WTC11 (cell line): ENCODE measurements at places on chromosomes 11 and 22. TPM values are rescaled to one million over a fixed set of nuclear protein-coding genes. Genes with fewer than 3 reads are reported as not detected.

GRCh38 chr11:61138935-61139334 is 22.3 kb downstream of the VPS37C start:
- no peak for DNase-seq

DNA sequence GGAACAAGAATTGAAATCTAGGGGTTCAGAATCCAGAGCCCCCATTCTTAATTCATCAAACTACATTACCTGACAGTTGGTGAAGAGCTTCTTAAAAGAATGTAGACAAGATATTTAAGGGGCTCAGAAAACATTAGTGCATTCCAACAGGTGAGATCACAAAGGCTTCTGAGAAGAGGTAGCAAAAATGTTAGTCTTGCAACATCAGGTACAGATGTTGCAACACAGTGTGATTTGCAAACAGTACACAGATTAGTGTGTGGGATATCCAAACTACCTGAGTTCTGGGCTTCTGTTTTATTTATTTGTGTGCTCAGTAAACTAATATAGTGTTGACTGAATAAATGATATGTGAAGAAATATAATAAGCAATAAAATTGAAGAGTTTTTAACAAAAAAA is 11.8 kb downstream of the CASP4 start:
- DNase-seq = no peak

DNA sequence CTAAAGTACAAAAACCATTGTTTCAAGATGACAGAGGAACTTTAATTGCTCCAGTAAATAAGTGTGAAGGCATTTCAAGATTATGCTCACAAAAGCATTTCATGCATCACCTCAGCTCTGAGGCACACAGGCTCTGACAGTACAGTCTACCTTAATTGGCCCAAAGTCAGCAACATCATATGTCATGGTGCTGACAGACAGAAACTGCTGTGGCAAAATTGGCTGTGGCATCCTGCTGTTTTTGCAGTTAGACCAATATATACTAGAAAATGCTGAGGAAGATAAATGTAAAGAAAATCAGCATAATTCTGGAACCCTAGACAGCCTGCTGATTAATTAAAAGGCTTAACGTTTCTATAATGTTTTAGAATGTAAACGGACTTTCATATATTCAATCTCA is 34.9 kb upstream of the PPP2R1B start:
- DNase-seq = no peak

DNAJB7 gene
- not detected in 3 replicates for total RNA-seq

DNA sequence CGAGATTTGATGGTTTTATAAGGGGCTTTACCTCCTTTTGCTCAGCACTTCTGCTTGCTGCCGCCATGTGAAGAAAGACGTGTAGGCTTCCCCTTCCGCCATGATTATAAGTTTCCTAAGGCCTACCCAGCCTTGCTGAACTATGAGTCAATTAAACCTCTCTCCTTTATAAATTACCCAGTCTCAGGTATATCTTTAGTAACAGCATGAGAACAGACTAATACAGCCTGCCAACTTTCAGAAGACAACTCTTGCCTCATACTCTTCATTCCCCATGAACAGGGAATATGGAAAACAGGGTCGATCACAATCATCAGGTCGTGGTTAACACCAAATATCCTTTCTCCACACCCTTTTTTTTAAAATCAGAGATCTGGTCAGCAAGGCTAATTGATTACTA is 83.0 kb downstream of the MPPED2 start:
- DNase-seq = no peak

OR51I2 gene
- not detected in 3 replicates for total RNA-seq

- DNase-seq = no peak
These were observed 835 bp upstream of the RHOD start for GRCh38 chr11:67055812-67056211.

DNA sequence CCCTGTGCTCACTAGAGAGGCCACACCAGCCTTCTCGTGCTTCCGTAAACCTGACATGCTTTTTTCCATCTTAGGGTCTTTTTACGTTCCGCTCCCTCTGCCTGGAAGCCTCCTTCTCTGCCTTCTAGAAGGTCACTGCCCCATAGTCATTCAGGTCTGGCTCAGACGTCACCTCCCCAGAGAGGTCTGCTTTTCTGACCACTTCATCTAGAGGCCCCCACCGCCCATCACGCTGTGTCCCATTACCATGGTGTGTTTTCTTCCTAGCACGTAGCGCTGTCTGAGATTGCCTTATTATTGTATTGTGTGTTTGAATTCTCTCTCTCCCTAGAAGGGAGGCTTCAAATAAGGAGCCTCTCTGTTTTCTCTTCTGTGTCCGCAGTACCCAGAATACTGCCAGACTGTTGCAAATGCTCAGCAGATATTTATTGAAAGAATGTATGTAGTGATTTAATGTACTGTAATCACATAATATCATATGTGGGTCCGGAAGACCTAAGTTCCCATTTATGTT is 10.0 kb downstream of the TAB1 start:
- no peak for DNase-seq

CCDC81 gene
- total RNA-seq = 0.82 to 1.0 TPM (median 0.98 TPM) in 3 replicates

GRCh38 chr11:122812638-122813037 is 25.7 kb upstream of the CRTAM start:
- no peak for DNase-seq

DNA sequence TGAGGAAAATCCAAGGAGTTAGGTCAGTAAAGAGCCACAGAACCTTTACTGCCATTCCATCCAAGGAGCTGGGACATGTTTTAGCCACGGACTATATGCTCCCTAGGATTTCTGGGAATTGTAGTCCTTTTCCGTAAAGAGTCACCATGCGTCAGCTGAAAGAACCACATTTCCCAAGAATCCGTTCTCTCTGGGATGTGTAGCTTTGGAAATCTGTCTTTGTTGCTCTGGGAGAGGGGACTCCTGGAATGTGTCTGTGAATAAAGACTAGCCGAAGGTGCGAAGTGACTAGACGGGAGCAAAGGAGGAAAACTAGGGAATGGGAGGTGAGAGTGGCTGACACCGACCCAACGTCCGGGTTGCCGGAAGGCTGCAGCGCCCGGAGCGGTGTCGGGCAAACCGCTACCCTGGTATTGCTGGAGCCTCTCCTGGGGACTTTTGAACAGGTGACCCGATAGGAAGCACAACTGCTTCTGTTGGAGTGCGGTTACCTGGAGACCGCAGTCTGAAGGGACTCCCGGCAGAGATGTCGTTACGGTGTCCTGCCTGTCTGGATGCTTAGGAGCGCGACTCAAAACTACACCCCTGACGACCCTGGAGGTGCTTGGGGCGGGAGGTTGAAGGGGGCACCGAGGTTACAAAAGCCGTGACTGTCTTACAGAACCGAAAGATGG is at the start of gene IFTAP:
IFTAP (plus strand) TSS at position 187 of the 674 bp plus-strand sequence. CDS start 15,602 bp downstream, outside the sequence.
- DNase-seq = peak; percentile 12

DNA sequence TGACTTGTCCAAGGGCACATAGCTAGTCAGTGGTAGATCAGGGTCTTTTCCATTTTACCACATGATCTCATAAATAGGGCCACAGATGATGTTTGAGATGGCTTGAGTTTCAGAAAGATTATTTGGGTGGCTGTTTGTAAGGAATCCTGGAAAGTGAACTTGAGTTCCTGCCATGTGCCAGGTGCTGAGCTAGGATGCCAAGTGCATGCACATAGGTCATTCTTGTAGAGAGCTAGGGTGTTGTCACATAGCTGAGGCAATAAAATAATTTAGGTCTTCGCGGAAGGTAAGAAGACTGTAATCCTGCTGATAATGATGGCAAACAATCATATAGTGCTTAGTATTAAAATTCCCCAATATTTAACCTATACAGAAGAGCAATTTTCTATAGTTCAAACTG is 1162.6 kb upstream of the TENM4 start:
- DNase-seq = no peak

DNA sequence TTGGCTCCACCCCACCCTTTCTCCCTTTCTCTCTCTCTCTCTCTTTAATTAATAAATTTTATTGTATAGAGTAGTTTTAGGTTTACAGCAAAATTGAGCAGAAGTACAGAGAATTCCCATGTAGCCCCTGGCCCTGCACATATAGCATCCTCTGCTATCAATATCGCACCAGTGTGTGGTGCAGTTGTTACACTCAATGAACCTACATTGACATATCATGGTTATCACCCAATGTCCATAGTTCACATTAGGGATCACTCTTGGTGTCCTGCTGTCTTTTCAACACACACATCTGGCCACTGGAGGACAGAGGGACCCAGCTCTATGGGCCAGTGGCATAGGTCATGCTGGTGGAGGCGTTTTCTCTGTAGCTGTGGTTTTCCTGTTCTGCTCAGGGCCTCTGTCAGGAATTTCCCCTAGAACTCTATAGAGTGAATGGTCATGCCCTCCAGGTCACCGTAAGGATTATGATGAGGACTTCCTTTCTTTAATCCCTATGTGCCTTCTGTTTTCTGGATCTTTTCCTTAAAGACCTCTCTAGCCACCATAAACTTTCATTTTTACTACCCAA is 98.2 kb upstream of the NAV2 start:
- no peak for DNase-seq

TCN2 gene
- total RNA-seq = 34.7 to 39.0 TPM (median 36.7 TPM) in 3 replicates

GRCh38 chr22:36419912-36420882 is 32.4 kb upstream of the MYH9 start:
- no peak for DNase-seq

- no peak for DNase-seq
These were observed 68.2 kb downstream of the ZNRF3 start for GRCh38 chr22:28951530-28951929.

JAML gene
- 0.24 to 0.37 TPM in 2 of 3 replicates, not detected in the other for total RNA-seq

- DNase-seq = no peak
These were observed 25.1 kb downstream of the KCNQ1OT1 start for GRCh38 chr11:2674658-2675131.

DNA sequence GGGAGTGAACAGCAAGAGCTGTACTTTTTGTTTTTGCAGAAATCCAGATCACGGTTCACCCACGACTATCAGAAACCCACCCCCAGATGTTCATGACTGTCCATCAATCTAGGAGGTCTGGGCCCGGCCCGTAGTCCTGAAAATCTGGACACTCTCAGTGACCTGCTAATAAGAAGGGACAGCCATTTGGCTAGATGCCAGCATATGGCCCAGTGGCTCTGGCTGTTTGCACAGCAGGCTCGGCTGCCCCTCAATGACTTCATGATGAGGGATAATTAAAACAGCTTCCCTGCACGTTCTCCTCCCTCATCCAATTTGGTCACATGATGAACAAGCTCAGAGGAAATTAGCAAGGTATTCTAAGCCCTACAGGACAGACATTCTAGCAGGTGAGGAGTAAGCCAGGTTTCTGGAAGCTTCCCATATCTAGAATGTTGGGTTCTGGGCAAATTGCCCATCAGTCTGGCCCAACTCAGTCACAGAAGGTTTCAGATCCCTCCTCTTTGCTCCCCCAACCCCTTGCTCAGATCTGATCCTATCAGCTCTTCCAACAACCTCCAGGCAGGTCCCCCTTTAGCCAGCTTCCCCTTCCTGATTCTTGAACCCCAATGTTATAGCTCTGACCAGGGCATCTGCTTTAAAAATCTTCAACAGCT is 397.3 kb downstream of the SHANK2 start:
- DNase-seq = no peak

DNA sequence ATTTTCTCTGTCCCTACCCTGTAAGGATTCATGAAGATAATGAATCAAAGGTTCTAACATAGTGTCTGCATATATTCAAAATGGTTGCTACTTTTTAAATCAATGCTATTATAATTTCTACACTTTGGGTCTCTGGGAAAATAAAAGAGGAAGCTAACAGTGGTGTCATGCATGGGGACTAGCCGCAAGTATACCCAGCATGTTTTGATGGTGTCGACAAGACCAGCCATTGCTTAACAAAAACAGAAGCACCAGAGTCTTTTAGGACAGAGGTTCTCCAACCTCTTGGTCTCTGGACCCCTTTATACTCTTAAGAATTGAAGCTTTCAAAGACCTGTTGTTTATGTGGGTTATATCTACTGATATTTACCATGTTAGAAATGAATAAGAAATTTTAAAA is 37.8 kb downstream of the RNF141 start:
- no peak for DNase-seq

TEAD1 gene
- 58.9 to 79.9 TPM (median 62.0 TPM) in 3 replicates for total RNA-seq

TRIM29 gene
- total RNA-seq = 0.11 to 0.39 TPM (median 0.27 TPM) in 3 replicates

DNA sequence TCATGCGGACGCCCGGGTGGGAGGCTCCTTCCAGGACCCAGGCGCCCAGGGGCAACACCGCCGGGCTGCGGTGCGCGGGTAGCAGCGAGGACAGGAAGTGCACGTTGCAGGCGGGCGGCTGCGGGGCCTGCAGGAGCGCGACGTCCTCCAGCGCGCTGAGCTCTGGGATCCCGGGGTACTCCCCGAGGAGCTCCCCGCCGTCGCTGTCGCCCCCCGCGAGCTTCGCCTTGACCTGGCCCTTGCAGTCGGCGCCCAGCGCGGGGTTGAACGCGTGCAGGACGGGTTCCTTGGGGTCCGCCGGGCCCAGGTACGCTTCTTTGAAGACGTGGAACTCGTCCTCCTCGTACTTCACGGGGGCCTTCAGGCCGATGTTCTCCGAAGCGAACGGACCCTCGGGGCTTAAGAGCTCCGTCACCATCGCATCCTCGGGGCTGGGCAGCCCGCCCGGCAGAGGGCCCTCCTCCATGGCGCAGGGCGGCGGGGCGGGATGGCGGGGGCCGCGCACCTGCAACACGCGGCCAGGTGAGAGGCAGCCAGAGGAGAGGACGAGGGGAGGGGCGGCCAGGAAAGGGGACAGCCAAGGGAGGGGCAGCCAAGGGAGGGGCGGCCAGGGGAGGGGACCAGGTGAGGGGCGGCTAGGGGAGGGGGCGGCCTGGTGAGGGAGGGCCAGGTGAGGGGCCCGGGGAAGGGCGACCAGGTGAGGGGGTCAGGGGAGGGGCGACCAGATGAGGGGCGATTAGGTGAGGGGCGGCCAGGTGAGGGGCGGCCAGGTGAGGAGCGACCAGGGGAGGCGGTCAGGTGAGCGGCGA is 921 bp downstream of the TESMIN start:
- DNase-seq = peak; percentile 94

CSF2RB gene
- 0.05 to 0.07 TPM (median 0.07 TPM) in 3 replicates for total RNA-seq

- DNase-seq = no peak
These were observed 2.4 kb upstream of the TNNT3 start for GRCh38 chr11:1916986-1917522.
